HT1080 (cell line): ENCODE measurements at places on chromosomes 3 and 15.
A peak's percentile ranks its signal among the peaks of the same experiment; 100 is the strongest.

DNA sequence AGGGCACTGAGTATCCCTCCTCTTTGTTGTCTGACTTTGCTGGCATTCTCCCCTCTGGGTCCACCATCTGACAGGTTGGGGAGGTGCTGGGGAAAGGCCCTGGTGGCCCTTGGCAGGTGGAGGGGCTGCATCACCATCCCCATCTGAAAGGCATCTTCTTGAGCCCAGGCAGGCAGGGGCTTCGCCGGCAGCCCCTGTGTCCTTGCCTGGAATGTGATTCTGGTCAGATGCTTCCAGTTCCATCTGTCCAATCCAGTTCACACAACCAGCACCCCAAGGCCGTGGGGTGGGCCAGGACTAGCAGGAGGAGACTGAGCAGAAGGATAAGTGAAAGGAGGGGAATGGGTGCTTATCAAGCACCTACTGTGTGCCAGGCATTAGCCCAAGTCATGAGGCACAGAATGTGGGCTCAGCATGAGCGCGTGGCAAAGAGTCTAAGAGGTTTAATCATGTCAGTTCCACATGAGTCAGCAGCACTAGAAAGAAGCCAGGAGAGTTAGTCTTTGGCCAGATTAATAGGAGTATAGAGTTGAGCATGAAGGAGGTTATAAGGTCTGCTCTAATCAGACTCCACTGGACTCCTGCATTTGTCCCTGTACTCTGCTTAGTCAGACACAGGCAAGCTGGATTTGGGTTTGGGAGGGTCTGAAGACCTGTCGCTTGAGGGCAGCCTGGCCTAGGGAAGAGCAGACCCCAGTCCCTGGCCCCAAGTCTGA lies 10.5 kb upstream of the TXNRD3 start:
- no peak for DNase-seq

- DNase-seq: no peak
Measured at GRCh38 chr3:152151216-152151876, 117.4 kb upstream of the MBNL1 start.

DNA sequence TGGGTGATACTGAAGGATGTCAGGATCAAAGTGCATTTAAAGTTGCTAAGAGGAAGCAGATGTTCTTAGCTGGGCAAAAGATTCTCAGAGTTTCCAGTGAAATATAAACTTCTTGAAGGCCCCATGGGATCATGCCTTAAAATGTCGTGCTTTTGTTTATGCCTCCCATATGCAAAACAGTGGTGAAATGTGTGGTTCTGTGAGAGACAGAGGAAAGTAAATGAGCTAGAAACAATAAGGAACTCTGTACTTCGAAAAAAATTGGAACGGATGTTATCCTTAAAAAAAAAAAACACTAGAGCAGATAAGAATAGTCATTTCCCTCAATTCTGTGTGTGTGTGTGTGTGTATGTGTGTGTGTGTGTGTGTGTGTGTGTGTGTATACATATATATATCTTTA lies 497.0 kb upstream of the TBL1XR1 start:
- no peak for DNase-seq

DNA sequence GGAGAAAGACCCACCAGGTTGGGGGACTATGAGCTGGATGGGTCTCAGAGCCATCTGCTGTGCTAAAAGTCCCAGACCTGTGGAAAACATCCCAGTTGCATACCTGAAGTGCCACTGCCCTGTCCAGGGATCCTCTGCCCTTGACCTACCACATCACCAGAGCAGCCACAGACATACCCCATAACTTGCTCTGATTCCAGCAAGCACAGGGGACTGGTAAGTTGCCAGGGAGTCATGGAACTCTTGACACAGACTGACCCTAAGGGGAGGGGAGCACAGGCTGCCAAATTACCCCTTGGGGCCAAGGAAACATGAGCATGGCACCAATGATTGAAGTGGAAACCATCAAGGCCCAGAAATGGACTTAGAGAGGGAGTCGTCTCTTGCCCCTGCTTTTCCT lies 1335.1 kb upstream of the ALCAM start:
- DNase-seq: no peak

DNA sequence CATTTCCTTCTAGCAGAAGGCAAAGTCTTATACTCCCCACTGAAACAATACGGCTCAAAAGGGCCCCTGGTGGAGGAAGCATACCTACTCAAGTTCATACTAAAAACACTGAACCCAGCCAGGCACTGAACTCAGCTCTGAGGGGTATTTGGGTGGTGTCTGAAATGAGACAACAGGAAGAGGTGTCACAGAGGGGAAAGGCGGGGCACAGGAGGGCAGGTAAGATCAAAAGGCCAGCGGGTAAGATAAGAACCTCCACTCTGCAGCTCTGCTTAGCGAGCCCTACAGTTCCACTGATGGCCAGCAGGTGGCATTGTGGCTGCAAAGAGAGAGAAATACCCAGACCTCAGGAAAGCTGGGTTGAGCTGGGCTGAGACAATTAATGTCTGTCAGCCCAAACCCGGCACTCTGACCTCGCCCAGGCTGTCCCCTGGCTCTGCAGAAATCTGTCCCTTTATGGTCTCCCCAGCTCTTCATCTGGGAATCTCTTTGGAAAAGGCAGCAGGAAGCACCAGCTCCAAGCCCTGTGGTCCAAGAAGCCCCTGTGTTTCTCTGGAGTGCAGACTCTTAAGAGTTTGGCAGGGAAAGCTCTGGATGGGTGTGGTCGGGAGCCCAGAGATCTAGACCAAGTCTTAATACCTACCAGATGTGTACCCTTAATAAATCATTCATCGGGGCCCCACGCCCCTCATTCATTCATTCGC lies 8.4 kb downstream of the MFGE8 start:
- DNase-seq: peak; percentile 67

DNA sequence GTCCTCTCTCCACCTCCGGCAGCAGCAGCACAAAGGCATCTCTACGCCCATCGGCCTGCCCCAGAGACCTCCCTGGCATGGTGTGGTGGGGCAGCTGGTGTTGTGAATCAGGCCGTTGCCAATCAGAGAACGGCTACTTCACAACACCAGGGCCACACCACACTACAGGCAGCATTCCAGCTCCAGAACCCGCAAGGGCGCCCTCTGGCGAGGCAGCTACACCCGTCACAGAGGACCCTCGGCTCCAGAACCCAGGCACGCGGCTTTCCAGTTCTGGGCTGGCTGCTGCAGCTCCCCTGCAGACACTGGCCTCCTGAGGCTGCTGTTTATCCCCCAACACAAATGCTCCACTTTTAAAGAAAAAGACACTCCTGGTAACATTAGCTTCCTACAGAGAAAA lies 127.5 kb upstream of the TOPAZ1 start:
- no peak for DNase-seq
